PC-9 (cell line): ENCODE measurements at places on chromosomes 6 and 20.

DNA sequence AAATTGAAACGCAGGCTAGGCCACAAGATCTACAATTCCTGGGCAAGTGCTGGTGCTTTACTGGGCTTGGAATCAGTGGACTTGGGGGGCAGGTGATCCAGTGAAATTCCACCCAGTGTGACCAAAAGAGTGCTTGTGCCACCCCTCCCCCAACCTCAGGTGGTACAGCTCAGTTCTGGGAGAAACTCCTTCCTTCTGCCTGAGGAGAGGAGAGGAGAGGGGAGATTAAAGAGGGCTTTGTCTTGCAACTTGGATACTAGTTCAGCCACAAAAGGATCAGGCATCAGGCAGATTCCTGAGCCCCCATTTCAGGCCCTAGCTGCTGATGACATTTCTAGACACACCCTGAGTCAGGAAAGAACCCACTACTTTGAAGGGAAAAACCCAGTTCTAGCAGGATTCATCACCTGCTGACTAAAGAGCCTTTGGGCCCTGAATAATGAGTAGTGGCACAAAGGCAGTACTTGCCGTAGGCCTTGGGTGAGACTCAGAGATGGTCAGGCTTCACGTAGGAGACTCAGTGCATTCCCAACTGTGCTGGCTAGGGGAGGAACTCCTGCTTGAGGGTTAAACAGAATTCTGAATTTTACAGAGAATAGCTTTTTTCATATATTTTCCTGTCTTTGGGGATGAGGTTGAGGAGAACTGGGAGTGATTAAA, 446.7 kb downstream of the BMP2 start:
- DNase-seq: no peak

DNA sequence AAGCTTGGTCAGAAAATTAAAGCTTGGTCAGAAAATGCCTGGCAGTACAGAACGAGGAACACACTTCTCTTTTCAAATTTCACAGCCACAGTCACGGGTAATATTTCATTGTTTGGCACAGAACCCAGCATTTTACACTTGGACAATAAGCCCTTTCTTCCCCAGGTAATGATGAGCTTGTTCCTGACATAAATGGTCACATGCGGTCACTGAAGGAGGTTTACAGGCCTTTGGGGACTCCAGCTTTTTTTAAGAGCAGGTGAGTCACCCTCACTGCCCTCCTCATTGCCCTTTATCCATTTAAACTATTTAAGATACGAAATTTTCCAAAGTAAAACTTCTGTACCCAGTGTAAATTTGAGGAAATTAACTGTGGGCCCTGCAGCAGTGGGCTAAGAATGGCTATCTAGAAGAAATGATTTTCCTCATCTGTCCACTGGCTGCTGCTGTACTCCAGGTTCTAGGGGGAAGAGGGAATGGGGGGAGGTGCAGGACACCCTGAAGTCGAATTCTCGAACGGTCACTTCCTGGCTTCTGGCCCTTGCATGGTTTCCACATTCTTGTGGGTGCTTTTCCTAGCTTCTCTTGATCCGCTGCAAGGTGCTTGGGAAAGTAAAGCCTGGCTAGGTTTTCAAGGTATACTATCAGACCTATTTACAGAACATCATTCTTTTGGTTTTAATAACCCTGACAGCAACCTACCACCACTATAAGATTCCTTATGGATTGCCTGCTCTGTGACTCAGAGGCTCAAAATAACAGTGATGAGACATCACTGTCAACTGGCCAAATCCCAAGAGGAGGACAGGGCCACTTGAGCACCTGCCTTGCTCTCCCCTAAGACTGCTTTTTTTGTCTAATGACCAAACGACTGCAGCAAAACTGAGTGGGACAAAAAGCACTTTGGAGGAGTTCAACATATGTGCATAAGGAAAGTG, 75.8 kb downstream of the PREP start:
- peak; percentile 83 for DNase-seq

DNA sequence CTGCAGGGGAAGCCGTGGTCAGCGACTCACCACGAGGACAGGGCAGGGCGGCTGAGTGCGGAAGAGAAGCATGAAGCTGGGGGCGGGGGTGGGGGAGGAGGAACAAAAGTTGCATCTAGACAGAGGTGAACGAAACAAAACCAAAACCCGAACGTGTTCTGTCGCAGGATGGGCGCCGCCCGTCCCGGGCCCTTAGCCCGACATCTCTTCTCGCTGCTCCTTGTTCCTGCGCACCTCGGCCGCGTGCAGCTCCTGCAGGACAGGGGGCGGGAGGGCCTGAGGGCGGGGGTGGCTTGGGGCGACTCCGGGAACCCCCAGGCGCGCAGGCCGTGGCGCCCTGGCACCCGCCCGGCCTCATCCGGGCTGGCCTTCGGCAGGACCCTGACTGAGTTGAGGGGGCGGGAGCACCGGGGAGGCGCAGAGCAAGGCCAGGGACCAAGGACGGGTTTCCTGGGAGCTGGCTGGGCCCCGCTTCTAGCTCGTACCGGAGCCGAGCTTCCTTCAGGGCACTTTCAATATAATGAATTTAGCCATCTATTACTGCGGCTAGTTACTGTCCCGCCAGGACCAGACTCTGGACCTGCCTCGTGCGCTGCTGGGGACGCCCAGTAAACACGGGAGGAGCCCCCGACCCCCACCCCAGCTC, 12.0 kb downstream of the STMN3 start:
- no peak for DNase-seq

DNA sequence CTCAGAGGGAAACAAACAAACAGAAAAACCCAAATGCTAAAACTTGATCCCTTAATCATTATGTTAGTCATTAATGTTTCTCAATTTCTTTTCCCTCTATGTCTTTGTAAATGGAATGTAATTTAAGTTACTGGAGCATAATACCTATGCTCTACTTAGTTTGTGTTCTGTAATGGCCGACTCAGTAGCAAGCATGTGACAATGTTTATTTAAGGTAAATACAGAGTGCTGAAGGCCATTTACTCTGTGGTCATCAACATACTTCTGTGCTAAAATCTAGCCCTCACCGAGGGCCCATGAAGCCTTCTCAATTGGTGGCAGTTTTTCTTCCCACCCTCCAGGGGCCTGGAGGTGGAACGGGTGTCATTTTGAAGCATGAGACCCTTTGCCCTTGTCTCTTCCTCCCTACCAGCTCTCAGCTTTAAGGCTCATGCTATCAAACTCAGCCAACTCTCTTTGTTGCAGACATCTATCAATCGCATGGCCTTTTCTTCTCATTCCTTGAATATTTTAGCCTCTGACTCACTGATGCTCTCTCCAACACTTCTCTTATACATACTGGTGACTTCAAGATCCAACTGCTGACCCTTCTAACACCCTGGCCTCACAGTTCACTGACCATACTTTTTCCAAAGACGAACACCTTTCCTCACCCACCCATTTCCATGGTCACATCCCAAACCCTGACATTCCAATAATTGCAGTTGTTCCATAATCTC, 48.2 kb downstream of the STX7 start:
- DNase-seq: peak; percentile 31

GRCh38 chr6:7431674-7432390, 42.2 kb downstream of the RIOK1 start:
- no peak for DNase-seq

GRCh38 chr20:47466213-47466612, 35.5 kb upstream of the NCOA3 start:
- no peak for DNase-seq

- DNase-seq: no peak
Observed at GRCh38 chr20:44896583-44896982, 11.1 kb downstream of the YWHAB start.

DNA sequence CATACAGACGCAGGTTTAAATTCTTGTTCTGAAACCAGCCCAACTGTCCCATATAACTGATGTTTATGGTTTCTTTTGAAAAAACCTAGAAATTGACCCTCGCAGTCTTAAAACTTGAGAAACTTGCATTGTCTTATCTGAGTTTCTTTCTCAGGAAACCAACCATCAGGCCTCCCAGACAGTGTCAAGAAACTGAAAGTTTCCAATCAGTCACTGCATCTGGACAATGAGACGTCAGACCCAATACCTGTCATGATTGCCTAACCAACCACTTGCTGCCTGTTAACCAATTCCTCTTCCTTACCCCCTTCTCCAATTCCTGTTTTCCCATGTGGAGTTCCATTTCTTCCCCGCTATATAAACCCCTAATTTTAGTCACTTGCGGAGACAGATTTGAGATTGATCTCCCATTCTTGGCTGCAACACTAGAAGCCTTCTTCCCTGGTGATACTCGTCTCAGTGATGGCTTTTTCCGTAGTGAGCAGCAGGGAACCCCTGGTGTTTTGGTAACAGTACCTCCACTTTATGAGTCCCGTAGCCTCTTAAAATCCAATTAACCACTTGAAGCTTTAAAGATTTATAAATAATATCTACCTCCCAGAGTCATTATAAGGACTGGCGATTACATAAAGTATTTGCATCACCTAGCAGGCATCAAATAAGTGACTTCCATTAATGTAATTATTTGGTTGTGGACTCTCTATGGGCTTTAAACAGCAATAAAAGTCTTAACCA, 49.3 kb downstream of the GPR63 start:
- no peak for DNase-seq
